CD4-positive, alpha-beta T cell treated with Interleukin-15 for 1 hour (primary cell): ENCODE measurements at places on chromosomes 5 and 9.

GRCh38 chr9:88816141-88816540 lies 175.1 kb upstream of the S1PR3 start:
- no peak for DNase-seq

DNA sequence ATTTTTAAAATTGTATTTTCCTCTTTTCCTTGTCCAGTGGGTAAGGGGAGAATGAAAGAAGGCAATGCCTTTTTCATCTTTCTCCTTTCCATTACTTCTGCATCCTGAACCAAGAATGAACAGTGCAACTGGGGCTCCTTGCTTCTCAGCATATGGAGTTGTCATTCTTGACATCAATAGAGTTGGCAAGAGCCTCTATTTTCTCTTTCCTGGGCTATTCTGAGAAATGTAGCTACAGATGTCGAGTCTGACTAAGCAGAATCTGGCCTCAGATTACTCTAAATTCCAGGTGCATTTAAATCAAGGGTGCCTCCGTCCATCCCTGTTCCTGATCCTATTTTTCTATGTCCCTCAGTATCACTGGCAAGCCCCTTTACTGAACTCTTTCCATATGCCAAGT lies 244.8 kb downstream of the GLIS3 start:
- no peak for DNase-seq

DNA sequence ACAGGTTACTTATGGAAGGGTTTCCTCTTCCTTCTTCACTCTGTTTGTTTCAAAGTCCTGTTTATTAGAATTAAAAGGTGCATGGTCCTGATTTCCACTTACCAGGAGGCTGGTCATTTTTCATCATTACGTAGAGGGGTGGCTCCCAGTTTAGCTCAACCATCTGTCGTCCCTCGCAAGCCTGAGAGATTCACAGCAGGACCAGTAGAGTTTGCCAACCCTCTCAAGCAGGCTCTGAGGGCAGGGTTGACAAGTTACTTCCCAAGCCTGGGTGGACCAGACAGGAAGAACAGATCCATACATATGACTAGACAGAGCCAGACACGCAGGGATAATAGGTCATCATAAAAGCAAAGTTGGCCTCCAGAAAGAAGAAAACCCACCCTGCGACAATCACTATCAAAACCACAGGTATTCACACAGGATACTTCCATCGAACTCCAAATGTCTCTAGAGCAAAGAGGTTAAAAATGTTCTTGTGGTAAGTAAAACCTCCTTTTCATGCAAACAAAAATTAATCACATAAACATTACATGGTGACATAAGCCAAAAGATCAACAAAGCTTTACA lies 151.9 kb downstream of the ELAVL2 start:
- no peak for DNase-seq

- DNase-seq = no peak
These were observed 68.2 kb upstream of the S1PR3 start for GRCh38 chr9:88923092-88923491.

- no peak for DNase-seq
These were observed 36.5 kb upstream of the CD180 start for GRCh38 chr5:67233075-67233474.

DNA sequence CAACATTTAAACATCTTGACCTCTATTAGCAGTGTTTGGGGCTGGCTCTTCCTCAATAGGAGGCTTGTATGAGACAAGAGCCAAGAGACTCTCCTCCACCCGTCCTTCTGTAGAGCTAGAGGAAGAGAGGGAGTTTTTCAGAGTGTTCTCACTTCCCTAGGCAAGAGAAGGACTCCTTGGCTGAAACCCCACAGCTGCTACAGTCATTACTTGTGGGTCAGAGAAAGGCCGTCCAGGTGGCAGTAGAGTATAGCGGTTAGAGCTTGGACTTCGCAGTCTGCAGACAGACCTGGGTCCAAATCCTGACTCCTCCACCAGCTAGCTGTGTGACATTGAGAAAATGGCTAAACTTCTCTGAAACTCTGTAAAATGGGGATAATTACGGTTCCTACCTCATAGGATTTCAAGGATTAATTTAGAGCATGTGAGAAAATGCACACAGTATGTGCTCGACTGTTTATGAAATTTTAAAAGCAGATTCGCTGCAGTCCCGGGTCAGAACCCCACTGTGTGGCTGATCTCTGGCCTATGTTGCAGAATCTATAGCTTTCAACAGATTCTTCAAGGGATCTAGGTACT lies 80.8 kb upstream of the ARAP3 start:
- no peak for DNase-seq

DNA sequence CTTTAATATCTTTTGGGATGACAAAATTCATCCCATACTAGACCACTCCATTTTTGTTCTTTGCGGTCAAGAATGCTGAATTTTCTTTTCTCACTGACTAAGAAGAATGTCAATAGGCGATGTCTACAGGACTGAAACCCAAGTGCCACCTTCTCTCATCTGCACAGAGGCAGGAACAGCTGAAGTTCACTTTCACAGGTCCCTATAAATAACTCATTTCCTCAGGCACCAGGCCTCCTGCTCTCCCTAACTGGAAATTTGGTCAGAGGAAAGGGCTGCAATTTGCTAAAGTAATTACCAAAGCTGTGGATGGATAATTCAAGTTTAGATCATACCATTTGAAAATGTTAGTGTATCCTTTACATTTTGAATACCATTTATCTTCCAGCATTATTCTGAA lies 142.9 kb downstream of the DIRAS2 start:
- DNase-seq = no peak

DNA sequence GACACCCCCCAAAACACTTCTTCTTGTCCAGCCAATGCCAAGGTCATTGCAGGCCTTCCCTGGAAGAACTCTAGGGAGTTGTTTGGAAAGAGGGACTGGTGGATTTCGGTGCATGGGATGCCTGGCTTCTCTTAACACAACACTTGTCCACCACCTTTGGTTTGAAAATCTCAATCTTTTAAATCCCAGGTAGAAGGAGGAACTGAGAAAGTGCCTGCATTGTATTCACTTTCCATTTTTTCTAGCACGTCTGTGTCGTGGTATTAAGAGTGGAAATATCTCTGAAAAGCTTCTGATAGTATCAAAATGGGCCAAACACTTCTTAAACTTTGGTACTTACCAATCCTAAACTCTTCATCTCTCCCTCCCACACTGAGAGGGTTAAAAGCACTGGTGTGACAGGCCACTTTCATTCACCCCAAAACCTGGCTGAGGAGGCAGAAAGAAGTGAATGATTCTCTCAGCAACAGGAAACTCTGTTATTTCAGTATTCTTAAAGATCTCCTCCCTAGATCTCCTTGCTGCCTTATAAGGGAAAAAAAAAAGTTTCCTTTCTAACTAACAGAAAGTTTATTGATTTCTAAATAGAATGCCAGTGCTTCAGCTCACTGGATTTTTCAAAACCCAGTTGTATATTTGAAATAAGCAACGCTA lies 3.9 kb upstream of the NFIB start:
- no peak for DNase-seq

GRCh38 chr9:109499631-109500410 lies 1.7 kb upstream of the PTPN3 start:
- DNase-seq = no peak

- no peak for DNase-seq
These were observed 21.4 kb upstream of the TRMT10B start for GRCh38 chr9:37732086-37732741.

DNA sequence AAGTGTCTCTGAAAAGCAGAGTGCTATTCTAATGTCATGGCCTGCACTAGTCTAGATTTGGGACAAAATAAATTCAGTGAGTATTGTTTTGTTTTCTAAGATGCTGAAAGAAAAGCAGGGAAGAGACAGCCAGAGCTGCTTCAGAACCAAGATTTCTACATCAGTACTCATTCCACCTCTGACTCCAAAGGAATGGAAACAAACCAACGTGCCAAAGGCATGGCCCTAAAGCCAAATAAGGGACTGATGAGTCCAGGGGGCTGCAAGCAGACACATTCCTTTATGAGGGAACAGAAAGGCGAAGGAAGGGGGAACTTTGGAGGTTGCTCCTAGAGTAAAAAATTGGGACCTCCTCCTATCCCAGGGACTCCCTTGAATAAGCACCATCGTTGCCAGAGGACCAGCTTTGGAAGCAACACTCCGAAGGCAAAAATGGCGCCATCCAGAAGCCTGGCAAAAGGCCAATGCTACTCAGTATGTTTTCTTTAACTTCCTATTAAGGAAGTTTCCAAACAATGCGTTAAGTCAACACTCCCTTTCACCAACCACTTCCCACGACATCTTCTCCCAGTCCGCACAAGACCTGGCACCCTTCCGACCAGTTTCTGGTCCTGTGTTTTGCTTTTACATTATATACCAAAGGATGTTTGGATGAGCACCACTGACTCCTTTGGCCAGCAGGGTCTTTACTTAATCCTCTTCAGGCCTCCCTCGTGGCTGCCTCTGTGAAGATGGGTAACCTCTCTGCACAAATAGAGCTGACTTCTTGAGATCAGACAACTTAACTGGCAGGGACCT lies 31.6 kb downstream of the ADAM19 start:
- DNase-seq = no peak

- DNase-seq = no peak
These were observed 69.2 kb downstream of the STK32A start for GRCh38 chr5:147303976-147304375.

- no peak for DNase-seq
These were observed 92.0 kb downstream of the C9orf152 start for GRCh38 chr9:110115826-110116542.

- DNase-seq = no peak
These were observed at the start of gene EFNA5 for GRCh38 chr5:107670932-107671741. EFNA5 (minus strand) TSS chr5:107670937.

- no peak for DNase-seq
These were observed 800 bp upstream of the KCNN2 start for GRCh38 chr5:114360816-114361723.

- no peak for DNase-seq
These were observed 62.8 kb downstream of the KIF4B start for GRCh38 chr5:155076379-155076778.

DNA sequence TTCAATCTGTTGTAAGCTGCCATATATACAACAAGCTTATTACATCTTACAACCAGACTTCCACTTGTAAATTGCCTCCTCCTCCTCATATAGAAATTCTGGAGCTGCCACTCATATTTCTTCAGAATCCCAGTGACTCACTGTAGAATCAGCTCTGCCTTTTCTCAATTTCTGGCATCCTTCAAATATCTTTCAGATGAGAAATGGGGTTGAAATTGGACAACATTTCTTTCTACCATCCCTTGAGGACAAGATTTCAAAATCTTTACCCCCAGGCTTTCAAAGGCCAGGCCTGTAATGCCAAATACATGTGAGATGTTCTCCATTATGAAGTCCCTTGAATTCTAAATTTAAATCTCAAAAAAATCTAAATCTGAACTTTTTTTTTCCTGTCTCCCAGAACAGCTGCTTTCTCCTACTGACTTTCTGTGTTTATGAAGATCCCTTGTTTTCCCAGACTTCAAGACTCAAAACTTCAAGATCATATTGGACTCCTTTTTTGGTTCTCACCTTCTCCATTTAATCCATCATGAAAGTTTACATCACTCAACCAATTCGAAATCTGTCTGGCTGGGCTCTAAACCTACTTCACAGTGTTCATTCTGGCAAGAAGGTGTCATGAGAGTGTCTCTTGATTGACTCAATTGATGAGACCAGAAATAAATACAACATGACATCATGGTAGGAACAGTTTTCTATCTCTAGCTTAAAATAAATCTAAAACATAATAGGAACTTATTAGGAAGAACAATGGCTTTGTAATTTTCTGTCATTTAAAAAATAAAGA lies 109.8 kb downstream of the HMHB1 start:
- DNase-seq = no peak

- no peak for DNase-seq
These were observed 177.8 kb upstream of the PCSK5 start for GRCh38 chr9:75712700-75713099.

DNA sequence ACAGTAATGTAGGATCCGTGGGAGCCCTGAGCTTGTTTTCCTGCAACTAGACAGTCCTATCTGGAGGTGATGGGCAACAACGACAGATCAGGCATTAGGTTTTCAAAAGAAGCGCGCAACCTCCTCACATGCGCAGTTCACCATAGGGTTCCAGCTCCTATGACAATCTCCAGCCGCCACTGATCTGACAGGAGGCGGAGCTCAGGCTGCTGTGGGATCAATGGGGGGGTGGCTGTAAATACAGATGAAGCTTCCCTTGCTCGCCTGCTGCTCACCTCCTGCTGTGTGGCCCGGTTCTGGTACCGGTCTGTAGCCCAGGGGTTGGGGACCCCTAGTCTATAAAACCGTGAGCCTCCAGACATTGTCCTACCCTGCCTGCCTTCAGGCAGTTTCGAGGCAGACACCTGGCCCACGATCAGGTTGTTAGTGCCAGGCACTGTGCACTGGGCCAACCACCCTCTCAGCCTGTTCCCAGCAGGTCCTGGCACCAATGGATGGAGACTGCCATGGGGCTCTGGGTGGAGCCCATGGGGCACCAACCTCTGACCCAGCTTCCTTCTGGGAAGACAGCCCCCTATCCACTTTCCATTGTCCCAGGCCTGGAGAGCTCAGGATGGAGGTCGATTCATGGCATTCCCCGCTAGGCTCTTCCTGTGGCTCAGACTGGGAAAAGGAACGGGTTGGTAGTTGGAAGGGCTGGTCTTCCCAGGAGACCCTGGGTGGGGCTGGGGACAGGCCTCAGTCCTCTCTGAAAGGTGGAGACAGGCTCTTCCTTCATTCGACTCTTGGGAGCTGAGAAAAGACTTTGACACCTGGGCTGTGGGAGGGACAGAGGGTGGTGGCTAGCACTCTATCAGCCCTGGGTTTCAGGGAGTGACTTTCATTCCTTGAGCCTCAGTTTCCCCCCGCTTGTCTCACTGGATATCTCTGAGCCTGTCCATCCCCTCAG lies 1.7 kb downstream of the ENDOG start:
- DNase-seq = no peak

DNA sequence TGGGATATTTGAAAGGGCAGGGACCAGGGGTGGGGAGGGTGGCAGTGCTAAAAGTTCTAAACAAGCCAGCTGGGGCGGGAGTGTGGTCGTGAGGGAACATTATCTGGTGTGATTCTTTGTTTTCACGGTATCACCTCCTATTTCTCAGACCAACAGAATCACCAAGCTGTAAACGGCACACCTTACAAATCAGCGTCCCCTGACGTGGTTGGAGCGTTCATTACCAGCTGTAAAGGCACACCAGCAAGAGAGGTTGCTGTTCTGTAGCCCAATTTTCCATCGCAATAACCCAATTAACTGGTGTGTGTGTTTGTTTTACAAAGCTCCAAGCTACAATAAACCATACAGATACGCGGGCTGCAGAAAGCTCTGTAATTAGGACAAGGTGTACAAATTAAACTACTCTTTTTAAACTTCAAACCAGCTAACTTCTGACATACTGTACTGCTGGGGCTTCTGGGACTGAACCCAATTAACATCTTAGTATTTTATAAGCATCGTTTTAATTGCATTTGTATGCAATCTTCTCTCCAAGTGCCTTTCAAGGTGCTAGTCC lies 303.6 kb upstream of the CLINT1 start:
- DNase-seq = no peak

DNA sequence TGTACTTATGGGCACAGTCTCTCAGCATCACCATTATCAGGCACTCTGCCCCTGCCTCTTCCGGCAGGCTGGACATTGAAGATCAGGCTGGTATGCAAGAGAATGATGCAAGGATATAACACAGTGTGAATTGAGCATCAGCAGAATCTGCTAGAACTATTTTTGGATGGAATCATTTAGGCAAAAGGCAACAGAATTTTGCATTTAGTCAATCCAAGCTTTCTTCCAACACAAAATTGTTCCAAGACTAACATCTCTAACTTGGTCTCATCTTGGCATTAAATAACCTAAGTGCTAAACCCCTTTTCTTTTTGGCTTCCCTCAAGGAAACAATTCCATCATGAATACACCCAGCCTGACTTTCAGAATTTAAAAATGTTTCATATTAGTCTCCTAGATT lies 339.9 kb downstream of the PRELID2 start:
- DNase-seq = no peak
